ENCODE measurements at places on chromosomes 1 and 21. TPM values are rescaled to one million over a fixed set of nuclear protein-coding genes. Genes with fewer than 3 reads are reported as not detected.

DNA sequence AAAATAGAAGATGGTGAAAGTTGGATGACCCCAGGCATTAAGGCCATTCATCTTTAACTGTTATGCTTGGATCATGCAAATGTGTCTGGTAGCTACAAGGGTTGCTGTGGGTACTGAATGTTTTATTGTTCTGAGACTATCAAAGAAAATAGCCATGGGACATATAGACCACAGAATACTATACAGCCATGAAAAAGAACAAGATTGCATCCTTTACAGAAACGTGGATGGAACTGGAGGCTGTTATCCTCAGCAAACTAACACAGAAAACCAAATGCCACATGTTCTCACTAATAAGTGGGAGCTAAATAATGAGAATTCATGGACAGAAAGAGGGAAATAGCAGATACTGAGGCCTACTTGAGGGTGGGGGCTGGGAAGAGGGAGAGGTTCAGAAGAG, 249.0 kb downstream of the LTN1 start:
- no peak for DNase-seq
- peaks cover 13% of the 10 kb centered on the region for H3K4me1 ChIP-seq
- no peaks in the 10 kb centered on the region for H3K27me3 ChIP-seq
- no peak overlapping the region for H3K4me3 ChIP-seq
- peak overlapping the region; percentile 24 for H3K27ac ChIP-seq
- H3K36me3 ChIP-seq = no peaks in the 10 kb centered on the region

DNA sequence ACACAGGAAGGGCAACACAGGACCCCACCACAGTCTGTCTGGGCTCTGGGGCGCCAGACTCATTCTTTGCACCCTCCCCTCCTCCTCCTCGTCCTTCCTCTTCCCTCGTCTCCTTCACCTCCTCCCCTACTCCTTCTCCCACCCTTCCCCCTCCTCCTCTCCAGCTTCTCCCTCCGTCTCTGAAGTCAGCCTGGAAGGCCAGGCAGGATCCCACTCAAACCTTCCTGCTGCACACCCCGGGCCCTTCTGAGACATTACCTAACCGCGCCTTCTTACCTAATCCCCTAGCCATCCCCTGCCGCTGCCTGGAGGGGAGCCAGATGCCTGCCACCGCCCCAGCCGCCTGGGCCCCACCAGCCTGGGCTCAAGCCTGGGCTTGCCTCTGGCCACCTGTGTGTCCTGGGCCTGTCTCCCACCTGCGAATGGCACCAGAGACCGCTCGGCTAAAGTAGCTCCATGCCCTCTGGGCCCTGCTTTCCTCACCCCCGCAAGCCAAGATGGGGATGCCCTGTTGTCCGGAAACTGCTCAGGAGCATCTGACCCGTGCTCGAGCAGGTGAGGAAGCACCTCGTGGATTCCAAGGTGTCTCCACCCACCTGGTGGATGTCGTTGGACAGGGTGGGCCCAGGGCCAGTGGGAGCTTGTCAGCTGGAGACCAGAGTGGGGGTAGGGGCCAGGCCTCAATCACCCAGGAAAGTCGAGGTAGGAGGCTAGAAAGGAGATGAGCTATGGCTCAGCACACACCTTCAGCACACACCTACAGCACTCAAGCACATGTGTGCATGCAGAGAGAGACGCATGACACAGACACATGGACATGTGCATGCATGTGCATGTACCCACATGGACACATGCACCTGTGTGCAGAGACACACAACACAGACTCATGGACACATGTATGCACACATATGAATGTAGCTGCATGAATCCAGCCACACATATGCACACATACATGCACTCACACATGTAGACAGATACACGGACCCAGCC, 31.9 kb downstream of the WNT9A start:
- H3K4me3 ChIP-seq = no peak overlapping the region
- H3K36me3 ChIP-seq = no peaks in the 10 kb centered on the region
- no peak for DNase-seq
- no peak overlapping the region for H3K27ac ChIP-seq
- no peaks in the 10 kb centered on the region for H3K27me3 ChIP-seq
- no peaks in the 10 kb centered on the region for H3K4me1 ChIP-seq

- H3K27ac ChIP-seq = no peak overlapping the region
- DNase-seq = no peak
- H3K4me3 ChIP-seq = no peak overlapping the region
- no peaks in the 10 kb centered on the region for H3K36me3 ChIP-seq
- peaks cover 4% of the 10 kb centered on the region for H3K4me1 ChIP-seq
Observed at GRCh38 chr1:29414086-29414485, 177.8 kb downstream of the PTPRU start.

DNA sequence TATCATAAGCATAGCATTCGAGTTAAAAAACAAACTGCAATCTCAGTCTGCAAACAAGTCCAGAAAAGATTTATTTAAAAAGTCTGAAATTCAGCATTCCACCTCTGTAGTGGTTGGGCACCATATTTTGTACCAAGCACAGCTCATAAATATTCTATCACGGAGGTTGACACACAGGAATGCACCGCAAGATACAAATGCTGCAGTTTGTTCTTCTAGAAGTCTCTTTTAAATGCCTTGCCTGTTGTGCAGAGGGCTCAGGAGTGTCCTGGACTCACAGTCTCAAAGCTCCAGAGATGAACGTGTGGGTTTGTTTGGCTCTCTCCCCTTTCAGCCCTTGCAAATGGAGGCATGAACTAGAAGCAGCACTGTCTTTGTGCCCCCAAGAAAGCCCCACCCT, 212.4 kb upstream of the USP24 start:
- H3K4me3 ChIP-seq = no peak overlapping the region
- no peaks in the 10 kb centered on the region for H3K36me3 ChIP-seq
- H3K27ac ChIP-seq = peak overlapping the region; percentile 99
- no peak for DNase-seq
- H3K27me3 ChIP-seq = no peaks in the 10 kb centered on the region

MR1 gene
- 4.4 TPM for total RNA-seq

DNA sequence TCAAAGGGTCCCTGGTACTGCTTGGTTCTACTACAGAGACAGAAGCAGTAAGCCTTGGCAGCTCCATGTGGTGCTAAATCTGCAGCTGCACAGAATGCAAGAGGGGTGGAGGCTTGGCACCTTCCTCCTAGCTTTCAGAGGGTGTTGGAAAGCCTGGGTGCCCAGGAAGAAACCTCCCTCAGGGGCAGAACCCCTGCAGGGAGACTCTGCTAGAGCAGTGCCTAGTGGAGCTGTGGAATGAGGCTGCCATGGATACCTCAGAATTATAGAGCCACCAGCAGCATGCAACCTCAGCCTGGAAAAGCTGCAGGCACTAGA, 76.2 kb upstream of the TLR5 start:
- DNase-seq = no peak
- no peak overlapping the region for H3K4me3 ChIP-seq
- no peaks in the 10 kb centered on the region for H3K4me1 ChIP-seq

CHIT1 gene
- total RNA-seq = not detected

DNA sequence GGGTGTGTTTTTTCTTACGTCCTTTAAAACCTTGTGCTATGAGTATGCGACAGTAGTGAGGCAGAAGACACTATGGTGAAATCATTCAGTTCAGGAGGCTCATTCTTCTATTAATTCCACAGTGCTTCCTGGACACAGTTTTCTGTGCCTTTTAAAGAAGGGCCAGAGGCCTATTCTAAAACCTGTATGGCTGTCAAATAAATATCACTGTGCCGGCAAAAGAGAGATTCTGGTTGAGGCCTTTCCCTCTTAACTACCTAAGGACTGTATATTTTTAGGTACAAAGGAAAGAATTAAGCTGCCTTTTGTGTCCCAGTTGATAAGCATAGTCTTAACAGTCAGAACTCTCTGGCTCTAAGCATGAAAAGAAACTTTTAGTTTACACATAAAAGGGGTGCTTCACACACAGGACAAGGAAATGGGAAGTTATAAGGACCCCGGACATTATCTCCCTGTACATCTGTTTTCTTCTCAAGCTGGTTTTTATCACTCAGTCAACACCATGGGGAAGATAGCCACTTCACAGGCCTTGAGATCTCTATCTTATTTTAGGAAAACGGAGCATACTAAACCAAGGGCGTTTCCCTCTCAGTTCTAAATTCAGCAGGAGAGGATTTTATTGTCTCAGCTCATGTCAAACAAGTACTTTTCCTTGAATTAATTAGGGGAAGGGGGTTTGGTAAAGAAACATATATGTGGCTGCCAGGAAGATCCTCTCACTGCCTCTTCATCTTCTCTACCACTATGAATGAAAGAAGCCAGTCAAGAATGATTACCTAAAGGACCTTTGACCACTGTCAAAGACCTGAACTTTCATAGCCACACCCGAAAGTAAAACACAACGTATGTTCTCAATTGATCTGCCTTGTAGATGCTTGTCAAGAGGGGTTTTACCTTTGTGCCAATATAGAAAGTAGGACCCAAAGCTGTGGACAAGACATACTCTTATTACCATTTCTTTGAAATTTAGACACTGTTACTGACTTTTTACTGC, 71.4 kb upstream of the HSPA13 start:
- DNase-seq = no peak
- no peaks in the 10 kb centered on the region for H3K36me3 ChIP-seq
- peaks cover 50% of the 10 kb centered on the region for H3K27me3 ChIP-seq
- H3K4me1 ChIP-seq = no peaks in the 10 kb centered on the region

RHBDL2 gene
- total RNA-seq = 10.0 TPM

- H3K4me3 ChIP-seq = no peak overlapping the region
- no peak for DNase-seq
- no peaks in the 10 kb centered on the region for H3K36me3 ChIP-seq
Observed at GRCh38 chr1:6509919-6510291, 18.4 kb upstream of the PLEKHG5 start.

GRCh38 chr1:229087906-229088305, 183.0 kb upstream of the RAB4A start:
- no peaks in the 10 kb centered on the region for H3K36me3 ChIP-seq
- H3K27ac ChIP-seq = no peak overlapping the region
- H3K4me1 ChIP-seq = peaks cover 2% of the 10 kb centered on the region
- H3K4me3 ChIP-seq = no peak overlapping the region
- H3K27me3 ChIP-seq = peaks cover 46% of the 10 kb centered on the region

GRCh38 chr21:43961382-43961909, 50.7 kb upstream of the TRAPPC10 start:
- no peaks in the 10 kb centered on the region for H3K27me3 ChIP-seq
- H3K36me3 ChIP-seq = peaks cover 4% of the 10 kb centered on the region
- no peaks in the 10 kb centered on the region for H3K4me1 ChIP-seq
- no peak overlapping the region for H3K4me3 ChIP-seq
- no peak overlapping the region for H3K27ac ChIP-seq

- peak overlapping the region; percentile 48 for H3K4me3 ChIP-seq
- DNase-seq = peak; percentile 66
- H3K4me1 ChIP-seq = peaks cover 82% of the 10 kb centered on the region
Observed at GRCh38 chr1:206891412-206891811, 5.8 kb upstream of the IL24 start.

GRCh38 chr21:46325073-46325912, 1.3 kb downstream of the PCNT start:
- H3K4me1 ChIP-seq = peaks cover 28% of the 10 kb centered on the region
- peak overlapping the region; percentile 97 for H3K4me3 ChIP-seq
- H3K27me3 ChIP-seq = no peaks in the 10 kb centered on the region
- peak overlapping the region; percentile 85 for H3K27ac ChIP-seq
- DNase-seq = peak; percentile 66
- H3K36me3 ChIP-seq = peaks cover 30% of the 10 kb centered on the region

- H3K27me3 ChIP-seq = 0 out of 2 replicates have a peak, but pooled peaks cover 6% of the 10 kb centered on the region
- H3K4me3 ChIP-seq = no peak overlapping the region
- H3K27ac ChIP-seq = no peak overlapping the region
- DNase-seq = no peak
- H3K36me3 ChIP-seq = no peaks in the 10 kb centered on the region
Observed at GRCh38 chr1:2636733-2637132, 3.9 kb upstream of the MMEL1 start.

TNFRSF4 gene
- 0.17 TPM for total RNA-seq

DNA sequence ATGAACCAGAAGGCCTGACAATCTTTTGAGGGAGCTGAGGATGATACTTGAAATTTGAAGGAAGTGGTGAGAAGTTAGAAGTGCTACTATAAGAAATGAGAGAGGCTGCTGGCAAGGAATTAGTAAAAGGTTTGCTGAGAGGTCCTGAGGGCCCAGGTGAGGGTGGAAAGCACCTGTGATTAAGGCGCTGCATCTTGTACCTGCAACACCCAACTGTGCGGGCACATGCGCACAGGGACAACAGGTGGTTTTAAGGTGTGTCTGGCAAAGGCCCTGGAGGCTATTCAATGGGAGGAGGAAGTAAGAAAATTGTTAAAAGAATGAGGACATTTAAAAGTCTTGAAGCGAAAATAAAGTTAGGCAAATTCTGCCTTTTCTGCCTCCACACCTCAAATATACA, 349.3 kb downstream of the RGS7 start:
- no peak for DNase-seq
- H3K4me1 ChIP-seq = peaks cover under 1% of the 10 kb centered on the region
- H3K27me3 ChIP-seq = peaks cover 77% of the 10 kb centered on the region
- H3K36me3 ChIP-seq = no peaks in the 10 kb centered on the region

GRCh38 chr21:44962403-44962966, 22.7 kb downstream of the SLX9 start:
- H3K27me3 ChIP-seq = no peaks in the 10 kb centered on the region
- no peak for DNase-seq
- no peak overlapping the region for H3K27ac ChIP-seq
- no peaks in the 10 kb centered on the region for H3K4me1 ChIP-seq
- peaks cover 66% of the 10 kb centered on the region for H3K36me3 ChIP-seq

DNA sequence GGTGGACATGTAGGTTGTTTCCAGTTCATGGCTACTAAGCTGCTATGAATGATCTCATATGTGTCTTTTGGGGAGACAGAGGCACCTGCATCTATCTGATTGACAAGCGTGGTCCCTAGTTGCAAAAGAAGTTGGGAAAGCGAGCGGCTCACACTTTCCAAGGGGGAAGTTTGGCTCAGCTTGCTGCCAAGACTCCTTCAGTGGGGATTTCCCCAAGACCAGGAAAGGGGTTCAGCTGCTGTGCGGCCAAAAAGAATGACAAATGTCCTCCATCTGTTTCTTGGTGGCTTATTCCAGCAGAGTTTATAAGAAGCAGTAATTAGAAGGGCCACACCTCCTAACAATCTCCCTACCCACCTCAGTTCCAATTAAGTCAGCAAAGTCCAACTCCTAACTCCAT, 128.5 kb upstream of the GALNT2 start:
- H3K36me3 ChIP-seq = no peaks in the 10 kb centered on the region
- no peaks in the 10 kb centered on the region for H3K4me1 ChIP-seq
- no peak for DNase-seq
- peaks cover 79% of the 10 kb centered on the region for H3K27me3 ChIP-seq
- no peak overlapping the region for H3K27ac ChIP-seq
- H3K4me3 ChIP-seq = no peak overlapping the region
